ENCODE measurements at places on chromosomes 16 and 17. TPM values are rescaled to one million over a fixed set of nuclear protein-coding genes. Genes with fewer than 3 reads are reported as not detected.

DNA sequence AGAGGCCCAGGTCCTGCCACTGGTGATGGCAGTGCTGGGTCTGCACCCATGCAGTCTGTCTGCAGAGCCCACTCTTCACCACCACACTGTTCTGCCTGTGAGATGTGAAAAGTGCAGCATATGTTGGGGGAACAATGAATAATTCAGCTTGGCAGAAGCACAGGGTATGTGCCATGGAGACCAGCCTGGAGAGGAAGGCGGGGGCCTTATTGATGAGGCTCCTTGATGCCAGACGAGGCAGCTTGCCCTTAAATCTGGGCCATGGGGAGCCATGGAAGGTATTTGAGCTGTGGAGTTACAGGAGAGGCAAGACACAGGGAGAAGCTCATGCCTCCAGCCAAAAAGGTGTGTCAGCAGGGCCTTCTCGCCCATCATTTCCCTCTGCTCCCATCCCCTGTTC lies 124.7 kb downstream of the C16orf78 start:
- H3K4me1 ChIP-seq: peaks cover 4% of the 10 kb centered on the region
- H3K36me3 ChIP-seq: no peaks in the 10 kb centered on the region
- H3K4me3 ChIP-seq: no peak overlapping the region
- no peak overlapping the region for H3K27ac ChIP-seq
- DNase-seq: no peak

GRCh38 chr17:82419540-82419939 lies 1.2 kb upstream of the OGFOD3 start:
- H3K27me3 ChIP-seq: no peaks in the 10 kb centered on the region
- H3K4me1 ChIP-seq: peaks cover 30% of the 10 kb centered on the region
- peak overlapping the region; percentile 75 for H3K4me3 ChIP-seq
- H3K36me3 ChIP-seq: peaks cover 8% of the 10 kb centered on the region
- H3K27ac ChIP-seq: peak overlapping the region; percentile 59

- H3K27ac ChIP-seq: no peak overlapping the region
- peaks cover 14% of the 10 kb centered on the region for H3K4me1 ChIP-seq
- H3K36me3 ChIP-seq: peaks cover 28% of the 10 kb centered on the region
Measured at GRCh38 chr16:67648088-67648763, 3.3 kb downstream of the CARMIL2 start.

- peaks cover 23% of the 10 kb centered on the region for H3K36me3 ChIP-seq
- H3K4me1 ChIP-seq: no peaks in the 10 kb centered on the region
- no peak overlapping the region for H3K27ac ChIP-seq
- DNase-seq: no peak
- H3K4me3 ChIP-seq: no peak overlapping the region
Measured at GRCh38 chr17:82930043-82930923, 90.5 kb upstream of the ZNF750 start.

- DNase-seq: no peak
- H3K4me3 ChIP-seq: no peak overlapping the region
- H3K4me1 ChIP-seq: peaks cover 18% of the 10 kb centered on the region
- H3K36me3 ChIP-seq: no peaks in the 10 kb centered on the region
Measured at GRCh38 chr17:8324132-8324531, 14.1 kb downstream of the ARHGEF15 start.

- H3K36me3 ChIP-seq: peaks cover 56% of the 10 kb centered on the region
- no peaks in the 10 kb centered on the region for H3K27me3 ChIP-seq
- H3K4me3 ChIP-seq: no peak overlapping the region
- DNase-seq: no peak
- H3K27ac ChIP-seq: peak overlapping the region; percentile 8
- H3K4me1 ChIP-seq: peaks cover 70% of the 10 kb centered on the region
Measured at GRCh38 chr16:57028086-57028485, 38.7 kb downstream of the NLRC5 start.

Gene SLC5A11
- total RNA-seq: not detected

Gene CNTROB
- total RNA-seq: 56.3 TPM

Gene GGA3
- total RNA-seq: 66.1 TPM

Gene NUPR1
- not detected for total RNA-seq

All from activated naive CD4-positive, alpha-beta T cell treated with anti-CD3 and anti-CD28 coated beads for 36 hours (primary cell).